ENCODE measurements at places on chromosomes 1 and 21.

- DNase-seq, result no peak
These were observed 204.3 kb downstream of the FGGY start for GRCh38 chr1:59500950-59501742.

- DNase-seq, result no peak
These were observed 184.4 kb downstream of the RYR2 start for GRCh38 chr1:237226177-237226944.

- no peak for DNase-seq
These were observed 106.4 kb downstream of the HMGB4 start for GRCh38 chr1:33970148-33970825.

DNA sequence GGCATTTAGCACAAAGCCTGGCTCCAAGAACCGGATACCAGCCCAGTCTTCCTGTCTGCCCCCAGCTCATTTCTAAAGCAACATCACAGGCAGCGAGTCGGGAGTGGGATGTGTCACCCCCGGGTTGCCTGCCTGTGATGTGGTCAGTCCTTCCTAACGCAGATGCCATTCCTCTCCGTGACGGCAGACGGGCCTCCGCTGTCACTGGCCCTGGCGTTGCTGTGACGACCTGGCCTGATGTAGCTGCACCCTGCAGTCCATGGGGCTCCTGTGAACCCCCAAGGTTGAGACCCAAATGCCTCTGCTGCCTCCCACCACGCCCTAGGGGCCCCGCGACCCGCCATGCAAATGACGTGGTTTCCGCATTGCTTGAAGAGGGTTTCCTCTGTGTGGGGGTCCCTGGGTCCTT lies 12.3 kb downstream of the TNFRSF1B start:
- peak; percentile 78 for DNase-seq

GRCh38 chr1:174964972-174965361 lies 34.8 kb upstream of the CACYBP start:
- DNase-seq, result no peak

- no peak for DNase-seq
These were observed 442.4 kb downstream of the LTN1 start for GRCh38 chr21:28550057-28550825.

DNA sequence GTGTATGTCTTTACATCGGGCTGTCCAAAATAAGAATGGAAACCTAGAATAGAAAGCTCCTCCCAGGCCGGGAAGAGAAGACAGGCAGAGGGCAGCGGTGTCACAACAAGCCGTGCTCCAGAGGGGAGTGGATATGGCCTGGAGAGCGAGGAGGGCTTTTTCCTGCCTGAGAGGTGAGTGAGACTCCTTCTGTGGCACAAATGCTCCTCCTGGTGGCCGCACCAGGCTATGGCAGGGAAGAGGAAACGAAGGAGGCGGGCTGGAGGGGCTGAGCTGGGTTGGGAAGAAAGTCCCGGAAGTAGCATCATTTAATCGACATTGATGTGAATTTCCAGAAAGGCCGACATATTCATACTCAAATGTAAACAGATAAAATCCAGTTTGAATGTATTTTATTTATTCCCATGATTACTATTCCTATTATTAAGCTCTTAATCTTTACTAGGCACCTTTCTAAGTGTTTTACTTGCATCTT lies 54.7 kb downstream of the MEF2D start:
- DNase-seq, result peak; percentile 71

GRCh38 chr1:155871390-155871789 lies 12.0 kb downstream of the SYT11 start:
- no peak for DNase-seq

DNA sequence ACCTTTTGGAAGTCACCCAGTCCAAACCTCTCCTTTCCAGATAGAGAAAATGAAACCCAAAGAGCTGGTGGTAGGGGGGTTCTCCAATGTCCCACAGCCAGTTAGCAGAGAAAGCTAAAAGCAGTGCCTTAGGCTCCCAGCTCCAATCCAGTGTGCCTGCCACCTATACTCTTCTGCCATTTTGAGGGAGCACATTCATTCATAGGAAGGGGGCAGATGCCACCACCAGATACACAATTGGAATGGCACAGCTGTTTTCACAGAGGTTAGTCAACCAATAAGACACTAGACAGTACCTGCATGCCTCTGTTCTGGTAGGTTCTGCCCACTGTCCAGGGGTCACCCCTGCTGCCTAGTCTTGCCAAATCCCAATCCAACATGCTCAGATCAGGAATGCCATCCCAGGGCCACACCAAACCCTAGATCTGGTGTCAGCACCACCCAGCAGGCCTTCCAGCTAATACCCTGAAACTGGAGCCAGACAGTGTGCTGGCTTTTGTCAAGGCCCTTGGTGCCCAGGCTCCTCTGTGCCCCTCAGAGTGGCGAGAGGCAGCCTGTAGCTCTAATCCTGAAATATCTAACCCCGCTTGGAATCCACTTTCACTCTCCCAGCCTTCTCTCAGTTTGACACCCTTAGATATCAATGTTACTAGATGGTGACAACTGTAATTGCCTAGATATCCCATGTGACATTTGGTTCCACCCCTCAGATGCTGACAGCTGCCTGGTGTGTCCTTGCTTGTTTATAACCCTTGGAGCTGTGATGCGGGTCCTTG lies 178.6 kb downstream of the TGFBR3 start:
- no peak for DNase-seq

- no peak for DNase-seq
These were observed 41.2 kb upstream of the B3GALNT2 start for GRCh38 chr1:235545292-235545930.

DNA sequence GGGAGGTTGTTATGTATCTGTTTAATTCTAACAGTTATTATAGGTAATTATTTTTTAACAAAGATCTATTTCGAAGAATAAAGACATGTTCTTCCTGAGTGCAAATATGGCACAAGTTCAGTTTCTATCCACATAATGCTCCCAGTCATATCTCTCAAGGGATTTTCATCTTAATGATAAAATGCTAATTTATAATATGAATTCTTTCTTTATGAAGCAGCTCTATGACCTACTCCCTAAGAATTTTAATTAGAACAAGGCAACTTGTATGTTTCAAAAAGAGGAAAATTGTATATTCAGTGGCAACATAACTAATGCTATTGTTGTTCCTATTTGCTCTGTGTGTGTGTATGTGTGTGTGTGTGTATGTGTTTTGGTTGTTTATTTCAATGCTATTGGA lies 1222.1 kb upstream of the NCAM2 start:
- DNase-seq, result no peak

DNA sequence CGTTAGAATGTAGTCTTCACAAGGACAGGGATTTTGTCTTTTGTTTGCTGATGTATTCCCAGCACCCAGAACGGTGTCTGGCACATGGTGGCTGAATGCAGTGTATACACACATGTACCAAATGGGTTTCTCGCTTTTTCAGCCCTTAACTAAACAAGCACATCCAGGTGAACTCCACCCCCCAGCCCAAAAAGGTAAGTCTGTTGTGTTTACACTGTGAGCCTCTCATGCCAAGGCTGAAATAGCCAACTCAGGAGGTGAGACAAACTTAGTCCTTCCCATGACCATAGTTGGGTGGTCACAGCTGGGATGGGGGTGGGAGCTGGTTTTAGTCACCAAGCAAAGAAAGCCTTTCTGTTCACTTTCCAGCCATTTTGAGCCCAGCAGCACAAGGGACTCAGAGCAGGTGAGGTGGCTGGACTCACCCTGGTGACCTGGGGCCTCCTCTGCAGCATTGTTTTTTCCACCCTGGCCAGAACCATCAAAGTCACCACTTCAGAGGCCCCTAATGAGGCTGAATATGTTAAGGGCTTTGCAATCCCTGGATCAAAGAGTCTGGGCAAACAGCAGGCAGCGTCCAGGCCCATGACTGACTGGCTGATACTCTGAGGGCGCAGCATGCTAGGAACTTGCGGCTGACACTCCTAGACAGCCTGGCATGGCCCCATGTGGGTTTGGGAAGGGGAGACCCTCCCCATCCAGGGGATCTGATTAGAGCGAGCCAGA lies 8.7 kb downstream of the TENT5B start:
- DNase-seq, result no peak

- DNase-seq, result no peak
These were observed 21.5 kb downstream of the FGGY start for GRCh38 chr1:59318271-59318860.

Data from CD4-positive, alpha-beta T cell (primary cell).